ENCODE measurements at places on chromosomes 13 and 19.

DNA sequence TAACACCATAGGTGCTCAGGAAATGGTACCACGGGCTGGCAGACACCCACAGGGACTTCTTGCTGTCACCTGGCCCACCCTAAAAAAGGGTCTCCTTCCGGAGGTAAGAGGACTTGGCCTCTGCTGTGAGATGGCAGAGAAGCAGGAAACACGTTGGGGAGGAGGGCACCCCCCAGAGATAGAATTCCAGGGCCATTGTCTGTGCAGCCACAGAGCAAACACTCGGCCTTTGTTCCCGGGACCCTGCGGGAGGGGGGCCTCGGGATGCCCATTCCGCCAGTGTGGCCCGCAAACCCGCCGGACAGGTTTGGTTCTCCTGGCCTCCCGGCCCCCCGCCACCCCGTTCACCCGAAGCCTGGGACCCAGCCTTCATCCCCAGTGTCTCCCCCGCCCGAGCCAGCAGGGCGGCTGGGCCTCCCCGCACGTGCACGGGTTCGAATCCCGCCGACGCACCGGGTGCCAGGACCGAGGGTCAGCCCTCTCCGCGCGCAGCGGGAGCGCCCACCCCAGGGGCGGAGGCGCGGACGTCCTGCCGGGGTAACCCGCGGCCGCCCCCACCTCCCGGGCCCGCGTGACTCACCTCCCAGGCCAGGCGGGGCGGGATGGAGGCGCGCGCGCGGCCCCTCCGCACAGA is 714 bp downstream of the PLPP2 start:
- DNase-seq: no peak

GRCh38 chr19:904545-904944 is 8.5 kb downstream of the R3HDM4 start:
- DNase-seq: no peak

DNA sequence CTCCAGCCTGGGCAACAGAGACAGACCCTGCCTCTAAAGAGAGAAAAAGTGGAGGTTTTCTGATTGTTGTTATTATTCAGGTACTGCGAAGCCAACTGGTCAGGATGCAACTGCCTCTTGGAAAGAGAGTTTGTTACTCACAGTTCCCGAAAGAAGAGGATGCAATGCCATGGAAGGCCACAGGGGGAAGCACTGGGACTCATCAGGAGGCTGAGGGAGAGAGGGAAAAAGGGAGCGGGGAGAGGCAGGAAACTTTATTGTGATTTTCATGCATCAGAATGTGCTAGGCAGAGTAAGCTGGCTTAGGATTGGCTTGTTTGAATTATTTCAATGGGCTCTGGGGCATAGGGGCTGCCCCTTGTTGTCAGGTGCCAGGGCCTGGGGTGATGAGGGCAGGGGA is 27.6 kb downstream of the MYO9B start:
- DNase-seq: no peak

DNA sequence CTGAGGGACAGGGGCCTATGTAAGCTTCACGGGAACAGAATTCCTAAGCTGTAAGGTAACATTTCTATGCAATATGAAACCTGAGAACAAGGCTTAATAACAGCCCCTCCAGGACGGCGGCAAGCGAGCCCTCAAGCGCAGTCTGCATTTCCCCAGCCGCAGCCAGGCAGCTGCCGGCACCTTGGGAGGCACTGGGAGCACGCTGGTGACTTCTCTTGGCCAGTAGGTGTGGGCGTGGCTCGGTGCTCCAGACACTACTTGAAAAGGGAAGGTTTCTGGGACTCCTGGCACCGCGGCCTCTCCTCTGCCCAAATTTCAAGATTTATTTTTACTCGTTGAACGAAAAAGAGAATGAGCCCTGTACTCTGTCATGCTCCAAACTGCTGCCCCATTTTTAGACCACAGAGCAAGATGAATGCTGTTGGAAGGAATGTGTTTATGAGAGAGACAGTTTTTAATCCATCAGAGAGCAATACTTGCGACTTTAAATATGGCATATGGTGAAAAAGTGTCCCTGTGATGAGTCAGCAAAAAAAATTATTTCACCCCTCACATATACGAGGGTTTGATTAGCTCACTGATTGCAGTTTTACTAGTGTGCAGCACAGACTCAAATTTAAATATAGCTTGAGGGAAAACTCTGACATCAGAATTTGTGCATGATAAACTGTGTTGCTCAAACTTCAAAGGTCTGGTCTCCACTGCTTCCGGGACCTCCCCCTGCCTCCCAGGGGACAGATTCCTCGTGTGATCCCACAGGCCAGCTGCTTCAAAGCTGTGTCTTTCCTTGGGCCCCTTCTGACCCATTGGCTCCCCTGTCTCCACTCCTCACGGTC is 81.2 kb downstream of the COL4A2 start:
- no peak for DNase-seq

- no peak for DNase-seq
These were observed 543.1 kb upstream of the SLITRK5 start for GRCh38 chr13:87128036-87128435.

DNA sequence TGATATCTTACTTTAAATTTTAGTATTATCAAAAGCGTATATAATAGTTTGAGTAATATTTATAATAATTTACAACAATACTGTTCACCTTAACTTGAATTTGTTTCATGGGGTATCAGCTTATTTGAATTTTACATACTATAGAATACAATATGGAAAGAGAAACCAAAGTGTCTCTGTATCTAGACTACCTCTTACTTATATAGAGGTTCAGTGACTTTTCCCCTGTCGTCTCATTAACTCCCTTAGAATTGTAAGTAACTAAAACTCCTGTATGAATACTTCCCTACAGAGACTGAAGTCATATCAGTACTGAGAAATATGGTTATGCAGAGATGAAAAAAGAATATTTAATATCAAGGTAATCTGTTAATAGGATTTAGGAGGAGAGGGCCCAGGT is 26.8 kb downstream of the COG6 start:
- no peak for DNase-seq

- DNase-seq: no peak
These were observed 21.9 kb downstream of the SMIM24 start for GRCh38 chr19:3458229-3459088.

DNA sequence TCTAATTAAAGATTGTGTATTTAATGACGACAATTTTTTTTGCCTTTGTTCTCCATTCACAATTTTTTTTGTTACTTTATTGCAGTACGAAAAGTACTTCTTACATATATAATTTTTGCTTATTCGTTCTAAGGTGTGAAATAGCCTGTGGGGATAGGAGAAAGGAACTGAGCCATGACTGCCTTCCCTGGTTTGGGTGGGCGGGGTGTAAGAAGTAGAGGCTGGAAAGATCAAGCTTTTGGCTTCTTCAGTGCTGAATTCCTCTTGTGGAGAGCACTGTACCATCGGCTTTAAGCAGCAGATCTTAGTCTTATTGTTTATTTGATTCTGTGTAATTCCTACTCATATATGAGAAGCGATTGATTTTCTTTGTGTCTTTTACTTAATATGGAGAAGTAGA is 115.8 kb downstream of the NBEA start:
- DNase-seq: no peak

GRCh38 chr13:80131204-80131603 is 209.7 kb downstream of the SPRY2 start:
- no peak for DNase-seq

GRCh38 chr13:26382366-26382765 is 128.4 kb downstream of the CDK8 start:
- DNase-seq: no peak

DNA sequence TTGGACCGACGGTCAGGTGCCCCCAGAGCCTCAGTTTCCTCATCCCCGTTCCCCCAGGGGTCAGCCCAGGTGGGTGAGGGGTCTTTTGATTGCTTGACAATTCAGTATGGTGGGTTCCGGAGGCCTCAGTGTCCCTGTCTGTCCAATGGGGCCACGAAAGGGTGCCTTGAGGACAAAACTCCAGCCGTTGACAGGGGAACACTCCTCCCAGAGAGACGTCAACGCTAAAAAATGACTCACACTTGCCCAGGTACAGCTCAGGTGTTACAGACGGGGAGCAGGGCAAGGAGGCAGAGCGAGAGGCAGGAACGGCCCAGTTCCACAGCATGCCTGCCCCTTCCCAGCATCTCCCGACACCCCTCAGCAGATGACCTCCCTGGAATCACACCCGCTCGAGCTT is 1.8 kb downstream of the TNFAIP8L1 start:
- DNase-seq: no peak

GRCh38 chr19:48239120-48239519 is 16.6 kb downstream of the CARD8 start:
- no peak for DNase-seq

DNA sequence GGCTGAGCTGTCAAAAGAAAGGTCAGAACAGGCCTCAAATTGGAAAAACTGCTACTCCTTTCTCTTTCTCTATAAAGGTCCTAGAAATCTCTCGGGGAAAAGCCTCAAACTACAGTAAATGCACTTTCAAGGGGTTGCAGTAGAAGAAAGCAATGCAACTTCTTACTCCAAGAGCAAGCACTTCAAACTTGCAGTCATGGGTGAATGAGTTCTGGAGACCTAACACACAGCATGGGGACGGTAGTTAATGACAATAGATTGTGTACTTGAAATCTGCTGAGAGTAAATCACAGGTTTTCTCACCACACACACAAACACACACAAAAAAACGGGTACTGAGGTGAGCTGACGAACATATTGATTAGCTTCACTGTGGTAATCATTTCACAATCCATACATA is 11.8 kb downstream of the TUBGCP3 start:
- DNase-seq: no peak

GRCh38 chr19:46530636-46531035 is 35.0 kb upstream of the PNMA8B start:
- DNase-seq: no peak

DNA sequence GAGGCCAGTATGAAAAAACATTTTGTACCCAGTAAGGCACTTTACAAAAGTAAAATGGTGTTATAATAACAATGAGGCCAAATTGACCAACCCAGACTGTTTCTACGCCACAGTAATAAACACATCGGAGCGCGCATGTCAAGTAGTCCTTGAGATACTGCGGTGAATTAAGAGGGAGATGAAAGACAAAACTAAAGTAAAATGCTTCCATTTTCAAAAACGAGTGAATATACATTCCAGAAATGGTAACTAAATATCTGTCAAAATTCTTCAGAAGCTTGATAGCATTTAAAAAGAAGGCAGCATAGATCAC is 19.0 kb downstream of the N4BP2L1 start:
- no peak for DNase-seq

GRCh38 chr19:43562226-43562697 is 13.1 kb downstream of the XRCC1 start:
- DNase-seq: no peak

GRCh38 chr19:15252398-15253018 is 20.3 kb upstream of the EPHX3 start:
- DNase-seq: no peak

GRCh38 chr13:29707876-29708543 is 112.5 kb upstream of the SLC7A1 start:
- no peak for DNase-seq

GRCh38 chr13:20492641-20493040 is 33.0 kb downstream of the CRYL1 start:
- DNase-seq: no peak

GRCh38 chr13:51919531-51919930 is 57.8 kb downstream of the CCDC70 start:
- no peak for DNase-seq

DNA sequence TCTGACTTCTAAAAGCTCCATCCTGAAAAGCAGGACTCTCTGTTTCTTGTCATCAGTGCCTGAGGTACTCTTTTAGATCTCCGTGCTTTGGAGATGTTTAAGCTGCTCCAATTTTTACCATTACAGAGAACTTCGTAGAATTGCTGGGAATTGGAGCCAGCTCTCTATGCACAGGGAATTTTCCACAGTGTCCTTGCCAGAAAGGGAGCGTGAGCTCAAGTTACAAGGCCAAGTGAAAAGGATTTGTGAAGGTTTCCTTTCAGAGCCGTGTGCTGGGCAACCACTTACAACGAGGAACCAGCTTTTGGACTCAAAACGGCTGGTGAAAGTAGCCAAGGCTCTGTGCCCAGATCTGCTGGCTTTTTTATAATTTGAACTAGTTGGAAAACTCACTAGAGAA is 82.6 kb downstream of the NUFIP1 start:
- no peak for DNase-seq

- no peak for DNase-seq
These were observed 29.0 kb upstream of the CXCL17 start for GRCh38 chr19:42471554-42472249.

GRCh38 chr19:8459095-8459494 is 14.3 kb downstream of the HNRNPM start:
- DNase-seq: no peak

- no peak for DNase-seq
These were observed 19.7 kb downstream of the EFNB2 start for GRCh38 chr13:106515635-106516254.

DNA sequence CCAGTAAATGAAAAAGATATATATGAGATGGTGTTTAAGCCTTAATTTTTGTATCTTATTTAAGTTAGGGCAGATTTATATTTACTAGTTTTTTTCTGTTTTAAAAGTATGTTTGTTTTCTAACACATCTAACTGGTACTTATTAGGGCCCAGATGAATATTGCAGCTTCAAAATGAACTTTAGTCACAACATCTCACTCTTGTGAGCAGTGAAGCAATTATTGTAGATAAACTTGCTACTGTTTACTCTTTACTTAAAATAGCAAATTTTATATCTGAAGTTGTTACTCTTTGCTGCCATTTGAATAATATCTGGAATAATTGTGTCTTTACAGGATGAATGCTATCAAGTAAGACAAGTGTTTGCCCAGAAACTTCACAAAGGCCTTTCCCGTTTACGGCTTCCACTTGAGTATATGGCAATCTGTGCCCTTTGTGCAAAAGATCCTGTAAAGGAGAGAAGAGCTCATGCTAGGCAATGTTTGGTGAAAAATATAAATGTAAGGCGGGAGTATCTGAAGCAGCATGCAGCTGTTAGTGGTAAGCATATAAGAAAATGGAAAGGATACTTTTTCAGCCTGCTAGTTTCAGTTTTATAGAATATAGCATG is 166.8 kb downstream of the PDS5B start:
- DNase-seq: no peak

DNA sequence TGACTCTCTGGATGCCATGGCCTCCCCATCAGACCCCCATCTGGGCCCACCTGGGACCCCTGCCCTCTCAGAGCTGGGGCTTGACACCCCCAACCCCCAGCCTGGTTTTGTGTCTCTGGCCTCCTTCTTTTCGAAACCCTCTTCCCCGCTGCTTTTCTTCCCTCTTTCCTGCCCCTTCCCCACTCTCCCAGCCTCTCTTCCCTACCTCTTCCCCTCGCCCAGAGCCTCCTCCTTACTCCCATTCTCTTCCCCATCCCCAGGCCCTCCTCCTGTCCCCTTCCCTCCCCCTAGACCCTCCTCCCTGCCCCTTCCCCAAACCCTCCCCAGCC is 2.1 kb downstream of the TNFSF9 start:
- no peak for DNase-seq

- DNase-seq: no peak
These were observed 335.2 kb downstream of the SLITRK1 start for GRCh38 chr13:83547043-83547442.

DNA sequence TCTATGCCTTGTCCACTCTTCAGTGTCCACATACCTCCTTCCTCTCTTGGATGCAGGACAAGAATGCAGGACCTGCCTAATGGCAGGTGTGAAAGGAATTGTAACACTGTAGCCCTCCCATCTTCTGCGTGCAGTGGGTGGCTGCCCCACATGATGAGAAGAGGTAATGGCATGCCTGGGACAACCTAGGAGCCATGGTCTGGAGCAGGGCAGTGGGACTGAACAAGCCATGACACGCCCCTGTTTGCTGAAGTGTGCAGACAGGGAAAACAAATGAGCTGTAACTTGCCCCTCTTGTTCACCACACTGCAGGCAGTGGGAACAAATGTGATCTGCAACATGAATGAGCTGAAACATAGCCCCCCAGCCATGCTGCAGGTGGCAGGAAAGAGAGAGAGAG is 192.2 kb downstream of the PCDH17 start:
- no peak for DNase-seq

Data from activated naive CD8-positive, alpha-beta T cell treated with anti-CD3 and anti-CD28 coated beads, Interleukin-2, amount 50 U/mL, for 16 hours (primary cell).